Thymus (tissue), 14 donors: ENCODE measurements at places on chromosomes 11 and 22. TPM values are rescaled to one million over a fixed set of nuclear protein-coding genes. Genes with fewer than 3 reads are reported as not detected.

The OR51B4 gene
- not detected for total RNA-seq

The SLC22A9 gene
- total RNA-seq = not detected

The TP53I11 gene
- 6.1 TPM for total RNA-seq

The RRAS2 gene
- total RNA-seq = 25.3 TPM

The TRIM49 gene
- 0.09 TPM for total RNA-seq

The CRYBB3 gene
- total RNA-seq = 0.09 TPM

The MEI1 gene
- total RNA-seq = 9.2 TPM

The CD3E gene
- 203 TPM for total RNA-seq
